Osteocyte (in vitro differentiated cells): ENCODE measurements at places on chromosomes 2 and 18.

DNA sequence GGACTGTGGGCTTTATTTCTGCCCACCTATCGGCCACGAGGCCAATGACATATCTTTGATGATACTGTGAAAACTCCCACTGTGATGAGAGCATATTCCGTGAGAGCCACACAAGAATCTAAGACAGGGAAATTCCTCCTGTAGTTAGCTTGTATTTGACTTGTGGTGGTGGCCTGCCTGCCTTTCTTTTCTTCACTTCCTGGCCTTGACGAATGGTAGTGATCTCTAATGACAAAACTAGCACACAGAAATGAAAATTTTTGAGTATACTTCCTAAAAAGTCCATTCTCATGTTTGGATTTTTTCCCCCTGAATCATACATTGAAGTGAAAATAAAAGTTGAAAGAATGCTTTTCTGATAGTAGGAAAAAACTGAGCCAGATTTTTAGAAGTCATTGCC, 94.4 kb downstream of the MGAT5 start:
- DNase-seq = no peak

- DNase-seq = no peak
Observed at GRCh38 chr18:3777719-3778118, 327.7 kb downstream of the TGIF1 start.

DNA sequence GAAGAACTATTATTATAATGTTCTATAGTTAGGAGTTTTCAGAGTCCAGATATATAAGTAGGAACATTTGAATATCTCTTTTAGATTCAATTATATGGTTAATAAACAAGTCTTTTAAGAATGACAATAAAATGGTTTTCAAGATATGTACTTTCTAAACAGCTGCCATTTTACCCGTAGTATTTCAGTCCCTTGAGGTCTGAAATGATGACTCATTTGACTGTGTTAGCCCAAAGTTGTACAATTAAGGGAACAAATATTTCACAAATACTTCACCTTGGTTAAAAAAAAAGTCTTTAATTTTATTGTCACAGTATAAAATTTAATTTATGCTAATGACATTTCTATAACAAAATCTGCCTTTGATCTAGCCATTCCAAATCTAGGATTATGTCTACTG, 91.6 kb upstream of the TANK start:
- no peak for DNase-seq

DNA sequence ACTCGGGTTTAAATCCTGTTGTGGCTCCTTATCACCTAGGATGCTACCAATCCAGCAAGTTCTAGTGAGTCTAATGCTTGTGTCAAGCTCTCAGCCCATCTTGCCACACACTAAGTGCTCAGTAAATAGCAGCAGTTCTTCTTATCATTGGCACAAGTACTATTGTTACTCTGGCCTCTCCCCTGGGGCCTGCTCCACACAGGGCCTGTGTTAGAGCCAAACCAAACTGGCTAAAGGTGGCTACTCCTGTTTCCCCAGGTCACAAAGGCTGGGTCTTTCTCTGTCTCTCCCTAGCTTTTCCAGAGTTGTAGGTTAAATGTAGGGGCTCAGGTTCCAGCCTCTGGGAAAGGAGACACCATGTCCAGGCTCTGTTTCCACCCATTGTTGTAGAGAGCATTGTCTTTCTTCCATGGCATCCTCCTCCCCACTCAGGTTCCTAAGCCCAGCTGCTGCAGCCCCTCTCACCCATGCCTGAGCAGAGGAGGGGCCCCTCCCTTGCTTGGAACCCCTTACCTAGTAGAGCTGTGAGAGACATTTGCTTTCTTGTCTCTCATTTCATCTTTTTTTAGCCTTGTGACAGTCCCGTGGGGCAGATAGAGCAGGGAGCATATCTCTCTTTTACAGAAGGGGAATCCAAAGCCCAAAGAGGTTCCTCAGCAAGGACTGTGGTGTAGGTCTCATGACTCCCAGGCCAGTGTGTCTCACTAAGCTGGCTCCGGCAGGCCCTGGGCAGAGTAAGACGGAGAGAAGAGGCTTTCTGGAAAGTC, 56.4 kb upstream of the OTOF start:
- no peak for DNase-seq
